Left kidney (tissue), 8 donors: ENCODE measurements at places on chromosomes 13 and 19. TPM values are rescaled to one million over a fixed set of nuclear protein-coding genes. Genes with fewer than 3 reads are reported as not detected.
A peak's percentile ranks its signal among the peaks of the same experiment; 100 is the strongest.

GRCh38 chr13:52848455-52849195, at the start of gene PCDH8:
TSS of gene PCDH8 (minus strand) at chr13:52848640. CDS start at chr13:52848436, 204 bp downstream.
- DNase-seq = no peak

GRCh38 chr13:73268306-73268705, 209.5 kb downstream of the KLF5 start:
- DNase-seq = no peak

GRCh38 chr13:60164234-60164889, 634 bp upstream of the DIAPH3 start:
- DNase-seq = peak; percentile 28

GRCh38 chr19:7908742-7909461, 5.2 kb downstream of the MAP2K7 start:
- no peak for DNase-seq

DNA sequence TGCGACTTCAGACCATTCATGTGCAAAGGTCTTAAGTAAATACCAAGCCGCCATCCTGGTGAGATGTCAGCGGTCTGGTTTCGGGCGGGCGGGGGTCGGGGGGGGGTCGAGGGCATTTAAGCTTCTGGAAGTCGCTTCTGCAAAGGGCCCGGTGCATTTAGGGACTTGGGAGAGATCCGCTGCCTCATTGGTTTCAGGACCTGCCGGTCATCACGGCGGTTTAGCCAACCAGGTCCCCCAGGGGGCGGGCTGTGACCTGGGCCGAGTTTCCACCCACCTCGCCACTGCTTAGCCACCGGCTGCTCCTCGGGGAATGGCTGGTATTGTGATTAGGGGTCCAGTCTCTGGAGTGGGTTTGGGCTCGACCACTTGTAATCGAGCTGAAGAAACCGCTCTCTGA, 7.8 kb downstream of the ANKLE1 start:
- DNase-seq = peak; percentile 77

DNA sequence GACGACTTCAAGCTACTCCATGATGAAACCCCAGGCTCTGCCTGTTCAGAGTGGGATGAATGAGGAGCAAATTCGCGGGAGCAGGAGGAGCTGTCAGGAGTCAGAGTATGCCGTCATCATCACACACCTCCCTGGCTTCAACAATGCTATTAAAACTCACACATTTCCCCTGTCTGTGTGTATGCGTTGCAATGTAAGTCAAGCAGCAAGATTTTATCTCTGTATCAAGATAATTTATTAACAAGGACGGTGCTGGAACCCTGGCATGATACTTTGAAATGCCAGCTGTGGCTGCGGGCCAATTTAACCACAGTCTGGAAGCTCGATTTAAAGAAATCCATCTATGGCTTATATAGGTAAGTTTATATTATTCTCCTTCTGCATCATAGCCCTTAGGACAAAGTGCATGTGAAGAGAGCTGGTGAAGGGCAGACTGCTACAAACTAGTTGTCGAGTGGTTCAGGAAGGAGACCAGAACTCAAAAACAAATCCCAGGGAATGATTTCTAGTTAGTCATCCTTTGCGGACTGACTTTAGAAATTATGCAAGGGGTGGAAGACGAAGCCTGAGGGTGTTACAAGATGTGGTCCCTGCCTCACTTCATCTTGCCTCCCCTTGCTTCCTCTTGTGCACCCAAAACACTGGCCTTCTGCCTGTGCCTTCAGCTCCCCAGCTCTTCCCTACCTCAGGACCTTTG, 486.5 kb downstream of the COG6 start:
- DNase-seq = no peak

DNA sequence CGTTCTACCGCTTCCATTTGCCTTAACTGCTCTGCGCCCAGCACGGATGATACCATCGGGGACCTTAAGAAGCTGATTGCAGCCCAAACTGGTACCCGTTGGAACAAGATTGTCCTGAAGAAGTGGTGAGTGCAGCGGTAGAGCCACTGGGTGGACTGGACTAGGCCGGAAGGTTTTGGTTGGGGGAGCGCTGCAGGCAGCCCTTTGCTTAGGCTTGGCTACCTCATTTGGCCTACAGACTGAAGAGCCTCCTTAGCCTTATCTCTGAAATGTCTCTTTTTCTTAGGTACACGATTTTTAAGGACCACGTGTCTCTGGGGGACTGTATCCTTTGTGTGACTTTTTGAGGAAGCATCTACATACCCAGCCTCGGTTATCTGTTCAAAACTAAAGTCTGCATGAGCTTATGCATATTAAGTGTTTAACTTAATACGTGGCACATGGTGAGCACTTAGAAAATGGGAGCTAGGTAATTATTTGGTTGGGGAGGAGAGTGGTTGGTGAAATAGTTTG, 889 bp downstream of the UBL5 start:
- DNase-seq = no peak

DNA sequence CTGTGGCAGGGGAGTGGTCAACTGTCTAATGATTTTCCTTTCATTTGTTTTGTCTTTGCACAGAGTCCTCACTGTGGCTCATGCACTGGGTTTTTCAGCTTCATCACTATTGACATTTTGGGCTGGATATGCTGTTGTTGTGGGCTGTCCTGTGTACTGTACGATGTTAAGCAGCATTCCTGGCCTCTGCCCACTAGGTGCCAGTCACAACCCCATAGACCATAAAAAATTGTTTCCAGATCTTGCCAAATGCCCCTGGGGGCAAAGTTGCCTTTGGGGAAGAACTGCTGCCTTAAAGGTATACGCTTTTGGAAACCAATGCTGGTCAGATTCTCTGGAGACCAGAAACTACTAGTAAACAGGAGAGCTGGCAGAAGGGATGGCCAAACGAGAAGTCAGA, 310.4 kb downstream of the SPRY2 start:
- no peak for DNase-seq

- DNase-seq = no peak
Observed at GRCh38 chr19:30648866-30649862, 277.0 kb downstream of the ZNF536 start.

GRCh38 chr19:10305139-10305806, 4.3 kb downstream of the ZGLP1 start:
- no peak for DNase-seq

GRCh38 chr19:5951338-5951861, 26.5 kb downstream of the RANBP3 start:
- DNase-seq = no peak

- DNase-seq = no peak
Observed at GRCh38 chr19:48480183-48480557, 11.0 kb downstream of the CYTH2 start.

TDRD3 gene
- polyA plus RNA-seq = 44.6 TPM

IGSF23 gene
- polyA plus RNA-seq = 0.83 TPM

FKBP8 gene
- 152 TPM for polyA plus RNA-seq

ALOX5AP gene
- polyA plus RNA-seq = 4.2 TPM

PALM gene
- 73.4 TPM for polyA plus RNA-seq
